ENCODE measurements at places on chromosomes 16 and 17.

DNA sequence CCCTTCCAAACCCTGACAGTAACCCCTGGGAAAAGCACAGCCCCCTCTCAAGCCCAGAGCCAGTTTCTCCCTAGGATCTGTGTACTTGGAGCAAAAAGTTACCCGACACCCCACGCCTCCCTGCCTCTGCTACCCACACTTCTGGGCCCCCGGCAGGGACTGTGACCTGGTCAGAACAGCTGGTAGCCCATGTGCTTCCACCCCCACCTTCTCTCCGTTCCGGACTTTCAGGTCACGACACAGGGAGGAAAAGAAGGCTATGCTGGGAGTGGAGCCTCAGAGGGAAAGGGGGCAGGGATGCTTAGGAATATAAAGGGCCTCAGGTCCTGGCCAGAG lies 6.4 kb downstream of the PPY start:
- DNase-seq, result no peak

DNA sequence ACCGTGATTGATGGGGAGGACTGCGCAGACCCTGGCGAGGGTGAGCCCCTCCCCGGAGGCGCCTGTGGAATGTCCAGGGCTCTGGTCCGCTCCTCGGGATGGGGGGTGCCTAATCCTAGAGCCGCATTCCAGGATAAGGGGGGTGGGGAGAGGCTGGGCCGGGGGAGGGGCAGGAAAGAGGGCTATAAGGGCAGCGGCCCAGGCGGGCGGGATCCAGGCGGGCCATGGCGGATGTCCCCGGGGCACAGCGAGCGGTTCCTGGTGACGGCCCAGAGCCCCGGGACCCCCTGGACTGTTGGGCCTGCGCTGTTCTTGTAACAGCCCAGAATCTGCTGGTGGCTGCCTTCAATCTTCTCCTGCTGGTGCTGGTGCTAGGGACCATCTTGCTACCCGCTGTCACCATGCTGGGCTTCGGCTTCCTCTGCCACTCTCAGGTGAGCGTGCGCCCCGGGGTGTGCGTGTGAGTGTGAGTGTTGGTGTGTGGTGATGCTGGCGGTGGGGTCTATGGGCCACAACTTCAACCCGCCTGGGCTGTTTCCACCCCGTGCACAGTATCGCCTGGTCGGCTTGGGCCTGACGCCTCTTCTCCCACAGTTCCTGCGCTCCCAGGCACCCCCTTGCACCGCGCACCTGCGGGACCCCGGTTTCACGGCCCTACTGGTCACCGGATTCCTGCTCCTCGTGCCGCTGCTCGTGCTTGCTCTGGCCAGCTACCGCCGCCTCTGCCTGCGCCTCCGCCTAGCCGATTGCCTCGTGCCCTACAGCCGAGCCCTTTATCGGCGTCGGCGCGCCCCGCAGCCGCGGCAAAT lies at the start of gene TMEM88:
TSS of gene TMEM88 (plus strand) at position 216 of the 809 bp plus-strand sequence. CDS start at position 225, 9 bp downstream.
- DNase-seq, result no peak

DNA sequence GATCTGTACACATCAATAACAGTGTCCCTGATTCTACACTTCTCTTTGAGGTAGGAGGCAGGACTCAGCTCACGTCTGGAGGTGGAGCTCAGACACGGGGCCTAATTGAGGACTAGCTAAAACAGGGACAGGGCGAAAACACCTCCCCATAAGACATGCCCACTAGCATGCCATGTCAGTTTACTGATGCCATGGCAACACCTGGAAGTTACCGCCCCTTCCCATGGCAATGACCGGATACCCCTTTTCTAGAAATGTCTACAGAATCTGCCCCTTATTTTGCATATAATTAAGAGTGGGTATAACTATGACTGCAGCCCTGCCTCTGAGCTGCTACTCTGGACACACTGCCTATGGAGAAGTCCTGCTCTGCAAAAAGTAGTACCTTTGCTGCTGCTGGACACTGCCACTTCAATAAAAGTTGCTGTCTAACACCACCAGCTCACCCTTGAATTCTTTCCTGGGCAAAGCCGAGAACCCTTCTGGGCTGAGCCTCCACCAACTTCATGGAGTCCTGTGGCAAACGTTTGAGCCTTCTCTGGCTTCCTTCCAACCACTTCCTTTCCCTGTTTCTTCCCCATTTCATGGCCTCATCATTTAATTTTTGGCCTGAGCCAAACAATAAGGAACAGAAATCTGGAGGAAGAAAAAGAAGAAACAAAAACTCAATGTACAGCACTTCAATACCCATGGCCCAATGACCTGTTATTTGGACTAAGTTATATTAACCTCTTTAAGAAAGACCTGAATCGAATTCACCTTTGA lies 21.0 kb downstream of the PHB1 start:
- DNase-seq, result no peak

DNA sequence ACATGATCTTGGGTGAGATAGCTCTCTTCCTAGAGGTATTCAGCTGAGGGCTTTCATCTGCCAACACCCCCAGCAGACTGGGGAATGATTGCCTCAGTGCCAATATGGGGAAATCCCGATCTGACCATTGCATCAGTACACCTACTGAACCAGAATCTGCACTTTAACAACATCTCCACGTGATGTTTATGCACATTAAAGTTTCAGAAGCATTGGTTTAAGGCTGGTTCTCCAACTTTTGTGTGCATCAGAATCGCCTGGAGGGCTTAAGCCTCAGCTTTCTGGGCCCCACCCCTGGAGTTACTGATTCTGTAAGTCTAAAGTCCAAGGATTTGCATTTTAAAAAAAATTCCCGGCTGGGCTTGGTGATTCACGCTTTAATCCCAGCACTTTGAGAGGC lies 123.6 kb upstream of the MED13 start:
- DNase-seq, result no peak

DNA sequence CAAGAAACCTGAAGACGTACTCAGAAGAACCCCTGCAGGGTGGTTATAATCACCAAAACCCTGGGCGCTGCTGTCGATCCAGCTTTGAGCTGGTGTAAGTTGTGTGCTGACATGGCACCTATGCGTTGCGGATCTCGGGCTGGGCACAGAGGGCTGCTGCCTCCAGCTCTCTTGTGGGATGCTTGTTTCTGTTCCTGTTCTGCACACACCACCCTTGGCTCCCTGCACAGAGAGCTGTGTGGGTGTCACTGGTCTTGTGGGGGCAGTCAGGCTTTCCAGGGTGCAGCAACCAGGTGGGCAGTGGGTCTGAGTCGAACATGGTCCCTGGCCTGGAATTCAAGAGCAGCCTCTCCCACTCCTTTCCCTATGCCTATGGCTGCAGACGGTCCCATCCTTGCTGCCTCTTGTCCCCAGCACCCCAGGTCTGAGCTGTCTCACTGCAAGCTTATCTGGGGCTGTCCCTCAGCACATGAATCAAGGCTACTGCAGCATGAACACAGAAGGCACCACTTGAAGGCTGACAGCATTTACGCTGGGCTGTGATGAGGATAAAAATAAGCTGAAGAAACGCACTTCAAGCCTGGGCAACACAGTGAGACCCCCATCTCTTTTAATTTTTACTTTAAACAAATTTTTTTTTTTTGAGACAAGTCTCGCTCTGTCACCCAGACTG lies 20.1 kb downstream of the ZNF276 start:
- DNase-seq, result no peak

All from NCI-H2171 treated with DMSO at 0.1 percent for 48 hours (cell line).